Stimulated activated CD4-positive, alpha-beta T cell treated with anti-CD3 and anti-CD28 coated beads, Interleukin-4, amount 100 ng/mL, for 24 hours (primary cell): ENCODE measurements at places on chromosomes 1 and 21.

GRCh38 chr1:11059155-11059967 is 457 bp downstream of the SRM start:
- DNase-seq, result peak; percentile 25

DNA sequence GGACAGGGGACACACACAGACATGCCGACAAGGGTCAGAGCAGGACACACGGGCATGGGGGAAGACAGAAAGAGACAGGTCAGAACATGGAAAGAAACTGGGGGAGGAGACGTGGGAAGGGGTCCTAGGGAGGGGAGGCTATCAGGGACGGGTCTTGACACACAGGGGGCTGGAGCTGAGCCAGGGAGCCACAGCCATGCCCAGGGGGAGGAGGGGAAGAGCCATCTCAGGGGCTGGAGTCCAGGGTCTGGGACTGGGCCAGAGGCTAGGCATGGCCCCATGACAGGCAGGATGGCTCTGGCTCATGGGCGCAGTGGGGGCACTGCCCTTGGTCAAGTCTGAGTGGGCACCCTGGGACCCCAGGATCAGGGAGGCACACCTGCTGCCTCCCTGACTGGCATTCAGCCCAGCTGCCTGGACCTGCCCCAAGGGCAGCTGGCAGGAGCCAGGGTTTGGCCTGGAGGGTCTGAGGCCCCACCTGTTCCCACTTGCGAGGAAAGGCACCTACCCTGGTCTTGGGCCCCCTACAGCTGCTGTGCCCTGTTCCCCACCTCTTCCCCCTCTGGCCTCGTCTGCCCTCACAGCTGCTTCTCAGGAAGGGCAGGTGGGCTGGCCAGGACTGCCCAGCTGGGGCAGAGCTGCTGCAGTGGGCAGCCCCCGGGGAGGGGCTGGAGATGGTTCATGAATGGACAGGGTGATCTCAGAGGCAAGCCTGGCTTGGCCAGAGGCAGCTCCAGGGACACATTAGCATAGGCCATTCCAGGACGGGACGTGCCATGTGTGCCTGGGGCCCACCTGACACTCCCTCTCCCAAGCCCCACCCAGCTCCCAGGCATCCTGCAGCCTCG is 42.9 kb downstream of the HSPG2 start:
- DNase-seq, result no peak

GRCh38 chr21:31668651-31669491 is 9.4 kb downstream of the SOD1 start:
- no peak for DNase-seq

DNA sequence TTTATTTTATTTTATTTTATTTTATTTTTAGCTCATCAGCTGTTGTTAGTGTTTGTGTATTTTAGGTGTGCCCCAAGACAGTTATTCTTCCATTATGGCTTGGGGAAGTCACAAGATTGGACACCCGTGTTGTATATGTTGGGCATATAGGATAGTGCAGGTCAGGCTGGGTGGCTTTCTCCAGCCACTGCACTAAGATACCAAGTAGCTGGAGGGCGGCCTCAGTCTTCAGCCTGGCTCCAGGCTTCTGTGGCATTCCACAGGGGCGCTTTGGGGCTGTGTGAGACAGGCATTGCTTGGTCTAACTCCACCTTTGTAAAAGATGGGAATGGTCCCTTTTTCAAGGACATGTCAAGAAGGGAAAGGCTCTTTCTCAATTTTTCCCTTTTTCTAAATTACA is 16.5 kb downstream of the RRP1B start:
- DNase-seq, result no peak

DNA sequence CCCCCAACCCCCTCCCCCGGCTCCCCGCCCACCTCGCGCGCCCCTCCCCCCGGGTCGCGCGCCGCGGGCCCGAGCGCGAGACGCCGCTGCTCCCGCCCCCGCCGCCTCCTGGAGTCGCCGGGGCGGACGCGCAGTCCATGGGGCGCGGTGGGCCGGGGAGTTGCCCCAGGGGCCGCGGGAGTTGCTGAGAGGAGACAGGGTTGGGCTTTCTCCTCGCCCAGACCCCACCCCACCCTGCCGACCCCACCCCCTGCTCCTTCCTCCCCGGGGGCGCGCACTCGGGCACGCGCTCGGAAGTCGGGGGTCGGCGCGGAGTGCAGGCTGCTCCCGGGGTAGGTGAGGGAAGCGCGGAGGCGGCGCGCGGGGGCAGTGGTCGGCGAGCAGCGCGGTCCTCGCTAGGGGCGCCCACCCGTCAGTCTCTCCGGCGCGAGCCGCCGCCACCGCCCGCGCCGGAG is at the start of gene LAMC1:
Gene LAMC1, plus strand, starts transcription at position 275 of the 455 bp plus-strand sequence. CDS start 297 bp downstream, outside the sequence.
- peak; percentile 3 for DNase-seq

GRCh38 chr1:150150133-150151021 is 661 bp downstream of the PLEKHO1 start:
- DNase-seq, result peak; percentile 21

GRCh38 chr1:101150670-101151069 is 86.1 kb upstream of the S1PR1 start:
- no peak for DNase-seq

- no peak for DNase-seq
Measured at GRCh38 chr1:157994704-157995582, 1.5 kb downstream of the KIRREL1 start.

GRCh38 chr1:53810497-53810896 is 27.6 kb downstream of the NDC1 start:
- DNase-seq, result no peak

DNA sequence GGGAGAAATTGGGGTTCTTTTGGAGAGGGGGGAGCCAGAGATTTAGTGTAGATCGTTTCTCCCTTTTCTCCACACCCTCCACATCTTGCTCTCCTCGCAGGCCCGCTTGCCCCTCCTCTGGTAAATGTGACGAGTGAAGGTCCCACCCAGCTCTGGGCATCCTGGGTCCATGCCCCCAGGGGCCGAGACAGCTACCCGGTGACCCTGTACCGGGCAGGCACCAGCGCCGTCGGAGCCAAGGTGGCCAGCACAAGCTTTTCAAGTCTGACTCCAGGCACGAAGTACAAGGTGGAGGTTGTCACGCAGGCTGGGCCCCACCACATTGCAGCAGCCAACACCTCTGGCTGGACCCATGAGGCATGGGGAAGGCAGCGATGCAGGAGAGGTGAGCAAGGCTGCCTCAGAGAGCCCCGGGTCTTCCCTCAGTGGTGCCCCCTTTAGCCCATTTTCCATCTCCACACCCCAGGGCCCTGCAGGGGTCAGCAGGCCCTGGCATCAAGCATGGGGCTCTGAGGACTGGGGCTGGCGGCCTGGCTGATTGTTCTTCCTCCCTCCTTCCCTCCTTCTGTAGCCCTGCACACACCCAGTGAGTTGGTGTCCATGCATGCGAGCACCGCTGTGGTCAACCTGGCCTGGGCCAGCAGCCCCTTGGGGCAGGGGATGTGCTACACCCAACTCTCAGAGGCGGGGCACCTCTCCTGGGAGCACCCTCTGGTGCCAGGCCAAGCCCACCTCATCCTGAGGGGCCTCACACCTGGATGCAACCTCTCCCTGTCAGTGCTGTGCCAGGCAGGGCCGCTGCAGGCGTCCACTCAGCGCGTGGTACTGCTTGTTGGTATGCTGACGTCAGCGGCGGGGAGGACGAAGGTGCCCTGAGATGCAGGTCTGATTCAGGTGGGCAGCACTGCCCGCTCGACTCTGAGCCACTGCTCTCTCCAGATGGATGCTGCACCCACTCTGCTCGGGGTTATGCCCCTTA is 16.4 kb upstream of the LGR6 start:
- no peak for DNase-seq

GRCh38 chr21:35779690-35780570 is 280.4 kb downstream of the SETD4 start:
- DNase-seq, result no peak

DNA sequence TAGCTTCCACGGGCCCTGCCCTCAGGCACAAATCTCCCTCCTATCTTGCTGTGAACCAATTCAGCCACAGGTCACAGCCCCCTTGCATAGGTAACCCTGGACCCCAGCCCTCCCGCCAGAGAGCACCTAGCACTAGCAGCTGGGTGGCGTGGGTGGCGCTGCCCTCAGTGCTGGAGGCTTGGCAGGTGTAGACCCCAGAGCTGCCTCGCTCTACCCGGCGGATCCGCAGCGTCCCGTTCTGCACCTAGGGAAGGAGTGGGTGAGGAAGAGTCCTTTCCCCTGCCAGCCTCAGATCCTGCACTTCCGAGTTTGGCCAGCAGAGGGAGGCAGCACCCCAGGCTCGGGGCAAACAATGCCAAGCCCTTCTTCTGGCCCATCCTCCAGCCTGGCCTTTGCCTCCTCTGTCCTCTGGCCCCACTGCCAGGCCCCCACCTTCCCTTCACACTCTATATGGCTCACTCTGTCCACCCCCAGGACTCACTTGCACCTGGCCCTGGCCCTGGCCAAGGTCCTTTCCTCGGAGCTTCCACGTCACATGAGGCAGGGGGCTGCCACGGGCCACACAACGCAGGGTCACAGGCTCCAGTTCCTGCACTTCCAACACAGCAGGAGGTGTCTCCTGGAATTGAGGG is 9.0 kb downstream of the IGSF9 start:
- peak; percentile 85 for DNase-seq

- DNase-seq, result no peak
Measured at GRCh38 chr1:225441314-225442122, 13.7 kb upstream of the LBR start.

GRCh38 chr1:92826792-92827191 is 5.0 kb upstream of the RPL5 start:
- no peak for DNase-seq

DNA sequence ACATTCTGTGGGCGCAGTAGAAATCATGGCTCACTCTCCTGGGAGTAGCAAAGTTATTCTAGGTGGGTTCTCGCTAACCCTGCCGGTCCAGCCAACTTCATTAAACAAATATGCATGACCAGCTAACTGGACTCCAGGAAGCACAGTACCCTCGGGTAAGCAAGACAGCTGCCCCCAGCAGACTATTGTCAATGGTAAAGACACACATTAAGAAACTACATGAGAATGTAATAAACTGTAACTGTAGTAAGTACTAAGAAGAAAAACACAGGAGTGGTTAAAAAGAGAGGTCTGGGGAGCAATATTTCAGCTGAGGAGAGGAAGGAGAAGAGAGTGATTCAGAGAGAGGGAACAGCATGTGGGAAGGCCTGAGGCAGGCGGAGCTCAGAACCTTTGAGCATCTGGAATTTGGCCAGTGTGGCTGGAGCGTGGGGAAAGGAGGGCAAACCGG is 7.4 kb downstream of the SLC2A5 start:
- no peak for DNase-seq

GRCh38 chr1:201619513-201619912 is 80.6 kb downstream of the NAV1 start:
- DNase-seq, result no peak

- DNase-seq, result peak; percentile 87
Measured at GRCh38 chr1:154324669-154325582, at the start of gene ATP8B2. ATP8B2 (plus strand) TSS chr1:154325525; CDS start chr1:154328142, 2,617 bp downstream.

- DNase-seq, result no peak
Measured at GRCh38 chr1:117838911-117839310, 90.5 kb downstream of the GDAP2 start.

DNA sequence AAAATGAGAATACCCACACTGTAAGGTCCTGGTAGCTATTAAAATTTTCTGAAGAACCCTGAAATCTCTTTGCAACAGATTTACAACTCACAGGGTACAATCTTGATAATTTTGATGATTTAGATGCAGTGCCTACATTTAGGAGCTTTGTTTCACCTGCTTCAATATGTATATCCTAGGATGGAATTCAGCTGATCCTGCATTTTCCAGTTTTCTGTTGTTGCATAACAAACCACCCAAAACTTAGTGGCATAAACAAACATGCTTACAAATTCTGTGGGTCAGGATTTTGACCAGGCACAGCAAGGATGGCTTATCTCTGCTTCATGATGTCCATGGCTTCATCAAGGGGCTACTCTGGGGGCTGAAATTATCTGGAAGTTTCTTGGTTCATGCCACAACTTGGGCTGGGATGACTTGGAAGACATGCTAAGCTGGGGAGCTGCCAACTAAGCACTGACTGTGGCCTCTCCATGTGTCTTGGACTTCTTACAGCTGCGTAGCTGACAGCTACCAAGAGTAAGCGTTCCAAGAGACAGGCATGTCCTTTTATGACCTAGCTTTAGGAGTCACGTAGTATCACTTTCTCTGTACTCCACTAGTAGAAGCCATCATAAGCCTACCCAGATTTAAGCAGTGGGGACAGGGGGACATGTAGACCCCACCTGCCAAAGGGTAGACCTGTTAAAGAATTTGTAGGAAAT is 108.5 kb downstream of the CACHD1 start:
- no peak for DNase-seq

- no peak for DNase-seq
Measured at GRCh38 chr1:37347104-37347649, 127.2 kb upstream of the ZC3H12A start.
